ENCODE measurements at places on chromosomes 5 and 9. TPM values are rescaled to one million over a fixed set of nuclear protein-coding genes. Genes with fewer than 3 reads are reported as not detected.

DNA sequence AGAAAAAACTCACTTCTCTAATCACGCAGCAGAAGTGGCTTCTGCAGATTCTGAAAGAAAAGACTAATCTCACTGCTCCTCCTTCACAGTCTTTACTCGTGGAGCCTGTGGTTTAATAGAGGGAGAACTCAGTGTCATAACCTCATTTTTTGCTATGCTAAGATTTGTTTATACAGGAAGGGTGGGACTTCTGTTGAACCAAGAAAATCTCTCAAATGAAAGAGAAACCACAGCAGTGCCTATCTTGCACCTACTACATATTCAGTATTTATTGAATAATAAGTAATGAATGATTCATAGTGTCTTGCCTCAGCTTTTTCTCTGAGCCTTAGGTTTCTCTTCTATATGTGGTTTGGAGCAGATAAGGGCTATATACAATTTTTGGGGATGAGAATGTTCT lies 136.1 kb upstream of the DMAC1 start:
- H3K4me3 ChIP-seq, result peak overlapping the region; percentile 60
- no peaks in the 10 kb centered on the region for H3K27me3 ChIP-seq
- H3K27ac ChIP-seq, result peak overlapping the region; percentile 94
- peak; percentile 39 for DNase-seq

The CDC25C gene
- 15.8 TPM for total RNA-seq

The NDUFB6 gene
- 44.9 TPM for total RNA-seq

The RFX3 gene
- 11.8 TPM for total RNA-seq

The ADRB2 gene
- 1.5 TPM for total RNA-seq

The SLCO4C1 gene
- 0.25 TPM for total RNA-seq

DNA sequence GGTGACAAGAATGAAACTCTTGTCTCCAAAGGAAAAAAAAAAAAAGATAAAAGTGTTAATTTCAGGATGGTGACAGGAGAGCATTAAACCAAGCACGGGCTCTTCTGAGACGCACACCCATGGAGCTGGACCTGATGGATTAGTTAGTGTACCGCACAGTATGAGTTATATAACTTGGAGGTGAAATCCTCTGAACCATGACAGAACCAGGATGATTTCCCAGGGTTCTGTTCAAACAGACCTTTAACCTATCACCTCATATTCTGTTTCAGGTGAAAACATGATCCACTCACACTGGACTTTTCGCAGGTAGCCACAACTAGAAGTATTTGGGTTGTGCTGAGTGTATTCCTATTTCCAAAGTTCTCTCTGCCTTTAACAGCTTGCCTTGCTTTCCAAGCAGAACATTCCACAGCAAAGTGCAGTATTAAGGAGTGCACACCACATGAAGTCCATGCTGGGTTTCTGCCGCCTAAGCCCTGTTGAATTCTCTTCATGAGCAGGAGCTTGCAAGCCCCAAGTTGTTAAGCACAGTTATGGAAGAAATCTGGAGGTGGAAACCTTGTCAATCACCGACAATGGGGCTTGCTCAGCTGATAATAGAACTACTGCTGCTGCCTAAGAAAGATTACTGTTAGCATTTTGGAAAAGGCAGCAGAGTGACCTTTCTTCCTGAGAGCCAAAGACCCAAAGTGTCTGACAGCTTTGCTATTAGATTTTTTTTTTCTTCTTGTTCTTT lies 461.7 kb downstream of the TLE1 start:
- no peaks in the 10 kb centered on the region for H3K27me3 ChIP-seq
- H3K4me3 ChIP-seq, result no peak overlapping the region
- H3K27ac ChIP-seq, result no peak overlapping the region
- no peaks in the 10 kb centered on the region for H3K36me3 ChIP-seq
- no peaks in the 10 kb centered on the region for H3K4me1 ChIP-seq

The ECSCR gene
- 0.45 TPM for total RNA-seq

DNA sequence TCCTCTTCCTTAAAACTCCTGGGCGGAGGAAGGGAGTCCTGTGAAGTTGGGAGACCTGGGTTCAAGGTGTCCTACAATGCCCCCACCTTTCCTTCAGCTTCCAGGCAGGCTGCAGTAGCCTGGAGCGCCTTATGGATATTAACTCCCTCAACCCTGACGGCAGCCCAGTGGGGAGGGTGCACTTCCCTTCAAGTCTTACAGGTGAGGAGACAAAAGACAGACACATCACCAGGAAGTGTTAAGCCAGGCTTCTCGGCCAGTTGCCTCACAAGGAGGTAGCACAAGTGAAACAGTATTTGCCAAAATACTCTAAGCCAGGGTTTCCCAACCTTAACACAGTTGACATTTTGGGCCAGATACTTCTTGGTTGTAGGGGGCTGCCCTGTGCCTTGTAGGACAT lies 4.2 kb downstream of the TRIM7 start:
- peaks cover 47% of the 10 kb centered on the region for H3K27me3 ChIP-seq
- H3K4me1 ChIP-seq, result peaks cover 12% of the 10 kb centered on the region
- no peak for DNase-seq
- no peak overlapping the region for H3K27ac ChIP-seq

GRCh38 chr5:39624268-39624886 lies 199.6 kb upstream of the DAB2 start:
- no peak for DNase-seq
- no peaks in the 10 kb centered on the region for H3K36me3 ChIP-seq
- no peaks in the 10 kb centered on the region for H3K4me1 ChIP-seq

The PCDHGA7 gene
- not detected for total RNA-seq

DNA sequence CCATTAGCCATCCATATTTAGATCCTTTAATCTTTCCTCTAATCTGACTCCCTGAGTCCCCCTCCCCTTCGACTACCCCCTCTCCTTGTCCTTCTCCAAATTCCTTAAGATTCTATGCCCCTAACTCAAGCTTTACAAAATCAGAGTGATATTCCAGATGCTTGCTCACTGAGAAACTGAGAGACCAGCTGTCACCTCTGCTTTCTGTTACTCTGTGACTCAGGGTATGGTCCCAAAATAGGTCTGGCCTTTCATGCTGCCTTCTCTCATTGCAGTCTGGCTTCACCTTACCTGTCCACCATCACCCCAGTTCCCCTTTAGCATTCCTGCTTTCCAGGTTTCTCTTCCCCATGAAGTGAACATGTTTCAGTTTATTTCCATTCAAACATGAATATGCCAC lies 383.3 kb upstream of the SLC30A5 start:
- peaks cover 8% of the 10 kb centered on the region for H3K36me3 ChIP-seq
- DNase-seq, result no peak
- peaks cover 32% of the 10 kb centered on the region for H3K4me1 ChIP-seq
- H3K27ac ChIP-seq, result peak overlapping the region; percentile 97
- no peak overlapping the region for H3K4me3 ChIP-seq
- H3K27me3 ChIP-seq, result peaks cover 2% of the 10 kb centered on the region

GRCh38 chr5:128527077-128527476 lies 11.0 kb downstream of the FBN2 start:
- H3K36me3 ChIP-seq, result no peaks in the 10 kb centered on the region
- H3K27me3 ChIP-seq, result peaks cover 5% of the 10 kb centered on the region
- H3K4me3 ChIP-seq, result no peak overlapping the region

DNA sequence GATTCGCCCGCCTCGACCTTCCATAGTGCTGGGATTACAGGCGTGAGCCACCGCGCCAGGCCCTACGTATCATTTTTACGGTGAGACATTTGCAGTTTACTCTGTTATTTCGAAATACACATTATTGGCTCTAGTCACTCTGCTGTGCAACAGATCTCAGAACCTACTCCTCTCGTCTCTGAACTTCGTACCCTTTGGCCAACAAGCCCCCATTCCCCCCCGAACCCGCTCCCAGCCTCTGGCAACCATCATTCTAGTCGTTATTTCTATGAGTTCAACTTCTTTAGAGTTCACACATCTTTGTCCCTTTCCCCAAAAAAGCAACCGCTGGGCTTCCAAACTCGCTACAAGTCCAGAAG lies 735 bp downstream of the PTGR1 start:
- no peaks in the 10 kb centered on the region for H3K36me3 ChIP-seq
- peaks cover 41% of the 10 kb centered on the region for H3K27me3 ChIP-seq
- peaks cover 21% of the 10 kb centered on the region for H3K4me1 ChIP-seq
- no peak for DNase-seq
- peak overlapping the region; percentile 76 for H3K4me3 ChIP-seq
- H3K27ac ChIP-seq, result no peak overlapping the region

DNA sequence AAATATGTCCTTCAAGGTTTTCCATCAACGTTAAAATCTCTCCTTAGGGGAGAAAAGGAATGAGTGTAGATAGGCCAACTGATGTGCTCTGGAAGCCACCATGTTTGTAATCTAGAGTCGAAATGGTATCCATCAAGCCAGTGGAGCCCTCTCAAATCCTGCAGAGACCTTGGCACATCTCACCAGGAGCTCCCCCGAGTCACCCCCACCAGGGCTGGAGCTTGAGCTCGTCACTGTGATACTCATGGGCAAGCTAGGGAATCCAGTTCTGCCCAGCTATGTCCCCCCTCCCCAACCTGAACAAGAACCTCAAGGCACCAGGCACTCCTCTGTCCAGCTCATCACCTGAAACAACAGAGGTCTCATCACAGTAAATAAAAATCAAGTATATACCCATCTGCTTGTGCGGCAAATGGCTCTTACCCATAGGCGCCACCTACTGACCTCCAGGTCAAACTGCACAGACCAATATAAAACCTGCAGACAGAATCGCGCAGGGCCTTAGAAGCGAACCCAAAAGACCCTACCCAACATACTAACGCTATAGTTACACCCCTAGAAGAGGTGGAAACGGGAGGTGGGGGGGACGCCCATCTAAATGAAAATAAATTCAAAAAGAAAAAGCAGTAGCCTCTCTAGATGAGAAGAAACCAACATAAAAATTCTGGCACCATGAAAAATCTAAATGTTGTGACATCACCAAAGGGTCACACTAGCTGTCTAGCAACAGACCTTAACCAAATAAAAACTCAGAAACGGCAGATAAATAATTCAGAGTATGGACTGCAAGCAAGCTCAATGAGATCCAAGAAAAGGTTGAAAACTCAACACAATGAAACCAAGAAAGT lies 75.0 kb downstream of the TTC39B start:
- no peak overlapping the region for H3K27ac ChIP-seq
- no peak overlapping the region for H3K4me3 ChIP-seq

- no peak overlapping the region for H3K4me3 ChIP-seq
- peaks cover 25% of the 10 kb centered on the region for H3K27me3 ChIP-seq
- H3K36me3 ChIP-seq, result no peaks in the 10 kb centered on the region
- H3K27ac ChIP-seq, result no peak overlapping the region
These were observed 80.3 kb upstream of the ARAP3 start for GRCh38 chr5:141762316-141762715.

The PLAC8L1 gene
- 0.48 TPM for total RNA-seq

The IL4 gene
- not detected for total RNA-seq

DNA sequence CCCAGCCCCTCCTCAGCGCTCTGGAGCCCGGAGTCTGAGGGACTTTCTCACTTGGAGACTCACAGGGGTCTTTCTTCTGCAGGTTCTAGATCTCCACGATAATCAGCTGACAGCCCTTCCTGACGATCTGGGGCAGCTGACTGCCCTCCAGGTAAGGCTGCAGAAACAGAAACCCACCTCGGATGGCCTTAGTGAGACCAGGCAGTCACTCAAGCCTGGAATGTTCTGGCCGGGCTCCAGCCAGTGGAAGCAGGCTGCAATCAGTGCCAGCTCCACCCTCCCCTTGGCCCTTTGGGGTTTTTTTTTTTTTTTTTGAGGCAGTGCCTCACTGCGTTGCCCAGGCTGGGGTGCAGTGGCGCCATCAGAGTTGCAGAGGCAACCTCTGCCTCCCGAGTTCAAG lies 7.6 kb downstream of the LRSAM1 start:
- H3K4me3 ChIP-seq, result no peak overlapping the region
- no peak for DNase-seq
- no peak overlapping the region for H3K27ac ChIP-seq

GRCh38 chr9:133729617-133730281 lies 8.4 kb downstream of the SARDH start:
- no peaks in the 10 kb centered on the region for H3K27me3 ChIP-seq
- no peak for DNase-seq
- no peak overlapping the region for H3K4me3 ChIP-seq
- H3K36me3 ChIP-seq, result no peaks in the 10 kb centered on the region
- H3K27ac ChIP-seq, result no peak overlapping the region
- H3K4me1 ChIP-seq, result peaks cover 15% of the 10 kb centered on the region

The UHRF2 gene
- total RNA-seq, result 69.8 TPM

DNA sequence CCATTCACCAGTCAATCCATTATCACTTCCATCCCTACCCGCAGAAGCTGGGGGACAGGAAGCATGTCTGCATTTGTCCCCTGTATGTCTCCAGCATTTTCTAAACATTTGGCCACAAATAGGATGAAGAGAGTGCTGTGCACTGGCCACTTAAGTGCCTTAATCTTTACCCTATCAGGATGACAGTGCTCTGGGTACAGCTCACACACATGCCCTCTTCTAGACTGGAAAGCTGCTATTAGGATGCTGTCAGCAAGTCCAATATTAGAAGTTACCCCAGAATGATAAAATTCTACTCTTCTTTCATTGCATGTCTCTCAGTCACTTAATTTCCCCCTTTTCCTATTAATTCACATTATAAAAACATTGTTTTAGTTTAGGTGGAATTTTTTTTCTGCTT lies 168.4 kb downstream of the RASEF start:
- no peaks in the 10 kb centered on the region for H3K27me3 ChIP-seq
- DNase-seq, result no peak
- no peaks in the 10 kb centered on the region for H3K36me3 ChIP-seq
- H3K27ac ChIP-seq, result no peak overlapping the region
- H3K4me1 ChIP-seq, result no peaks in the 10 kb centered on the region

- H3K4me3 ChIP-seq, result no peak overlapping the region
- no peaks in the 10 kb centered on the region for H3K4me1 ChIP-seq
- H3K27ac ChIP-seq, result no peak overlapping the region
- no peaks in the 10 kb centered on the region for H3K27me3 ChIP-seq
- no peak for DNase-seq
These were observed 14.9 kb upstream of the GABRG2 start for GRCh38 chr5:162052676-162053075.

- H3K36me3 ChIP-seq, result no peaks in the 10 kb centered on the region
- peaks cover 39% of the 10 kb centered on the region for H3K27me3 ChIP-seq
- H3K4me1 ChIP-seq, result peaks cover 12% of the 10 kb centered on the region
- H3K27ac ChIP-seq, result no peak overlapping the region
These were observed 4.8 kb downstream of the IL9 start for GRCh38 chr5:135890867-135891266.

The ORM2 gene
- total RNA-seq, result not detected

The SAPCD2 gene
- 40.6 TPM for total RNA-seq

The NR4A3 gene
- 0.29 TPM for total RNA-seq

The CCDC183 gene
- 1.1 TPM for total RNA-seq

The SLC1A3 gene
- not detected for total RNA-seq

DNA sequence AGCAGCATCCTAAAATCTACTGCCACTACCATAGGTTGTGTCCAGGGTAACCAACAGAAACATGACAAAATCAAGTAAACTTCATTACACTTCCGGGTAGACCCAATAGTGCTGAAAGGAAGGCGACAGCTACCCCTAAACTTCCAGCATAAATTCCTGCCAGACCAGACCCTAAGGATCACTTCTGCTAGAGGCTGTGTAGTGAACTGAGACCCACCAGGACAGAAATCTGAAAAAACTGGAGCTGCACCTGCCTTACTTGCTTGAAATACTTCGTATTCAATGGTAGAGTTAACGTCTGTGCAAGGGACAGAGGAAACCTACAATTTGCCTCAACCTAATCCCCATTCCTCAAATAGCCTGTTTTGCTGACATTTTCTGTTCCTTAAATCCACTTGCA lies 1.0 kb upstream of the SECISBP2 start:
- peaks cover 82% of the 10 kb centered on the region for H3K4me1 ChIP-seq
- peak overlapping the region; percentile 85 for H3K4me3 ChIP-seq
- H3K36me3 ChIP-seq, result peaks cover 77% of the 10 kb centered on the region
- DNase-seq, result no peak
